ENCODE measurements at places on chromosomes 13 and 19.

GRCh38 chr19:16207490-16208025 lies 9.8 kb downstream of the AP1M1 start:
- no peak for DNase-seq

- DNase-seq = no peak
Measured at GRCh38 chr19:7618771-7619510, 10.4 kb downstream of the XAB2 start.

GRCh38 chr13:45781553-45782326 lies 69.8 kb downstream of the SIAH3 start:
- no peak for DNase-seq

- no peak for DNase-seq
Measured at GRCh38 chr13:77397636-77398035, 70.7 kb upstream of the MYCBP2 start.

GRCh38 chr19:1489463-1490310 lies 463 bp downstream of the PCSK4 start:
- no peak for DNase-seq

GRCh38 chr13:33696530-33696929 lies 121.4 kb upstream of the RFC3 start:
- no peak for DNase-seq

DNA sequence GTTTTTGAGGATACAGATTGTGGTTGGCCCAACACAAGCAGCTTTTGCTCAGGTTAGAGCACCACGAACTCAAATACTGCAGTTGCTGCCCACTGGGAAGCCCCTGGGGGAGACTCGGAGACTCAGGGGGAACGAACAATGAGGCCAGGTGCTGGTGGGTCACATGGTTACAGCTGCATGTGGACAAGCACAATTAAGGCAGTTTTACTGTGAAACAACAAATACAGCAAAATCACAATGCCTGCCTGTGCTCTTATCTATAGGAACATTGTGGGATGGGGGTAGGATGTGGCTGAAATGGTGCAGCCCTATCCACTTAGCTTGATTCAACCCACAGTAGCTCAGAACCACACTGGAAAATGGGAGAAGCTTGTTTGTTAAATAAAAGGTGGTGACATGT lies 119.7 kb upstream of the SPATA13 start:
- no peak for DNase-seq

DNA sequence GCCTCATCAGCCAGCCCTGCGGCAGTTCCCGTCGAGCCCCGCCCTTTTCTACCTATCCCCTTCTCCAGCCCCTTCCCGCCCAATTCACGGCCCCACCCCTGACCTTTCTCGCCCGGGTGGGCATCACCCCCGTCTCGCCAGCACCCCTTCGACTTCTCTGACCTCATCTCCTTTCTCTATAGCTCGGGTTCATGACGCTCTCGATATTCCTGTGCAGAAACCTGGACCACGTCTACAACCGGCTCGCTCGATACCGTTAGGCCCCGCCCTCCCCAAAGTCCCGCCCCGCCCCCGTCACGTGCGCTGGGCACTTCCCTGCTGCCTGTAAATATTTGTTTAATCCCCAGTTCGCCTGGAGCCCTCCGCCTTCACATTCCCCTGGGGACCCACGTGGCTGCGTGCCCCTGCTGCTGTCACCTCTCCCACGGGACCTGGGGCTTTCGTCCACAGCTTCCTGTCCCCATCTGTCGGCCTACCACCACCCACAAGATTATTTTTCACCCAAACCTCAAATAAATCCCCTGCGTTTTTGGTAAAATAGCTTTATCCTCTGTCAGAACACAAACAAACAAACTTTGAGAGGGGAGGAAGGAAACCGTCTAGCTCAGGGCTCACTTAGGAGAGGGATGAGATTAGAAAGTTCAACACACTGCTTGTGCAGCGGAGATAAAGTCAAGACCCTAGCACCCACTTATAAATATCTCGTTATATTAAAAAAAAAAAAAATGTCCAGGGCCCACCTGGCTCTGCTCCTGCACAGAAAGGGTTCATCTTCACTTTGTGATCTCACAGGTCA lies 5.1 kb downstream of the CD37 start:
- no peak for DNase-seq

DNA sequence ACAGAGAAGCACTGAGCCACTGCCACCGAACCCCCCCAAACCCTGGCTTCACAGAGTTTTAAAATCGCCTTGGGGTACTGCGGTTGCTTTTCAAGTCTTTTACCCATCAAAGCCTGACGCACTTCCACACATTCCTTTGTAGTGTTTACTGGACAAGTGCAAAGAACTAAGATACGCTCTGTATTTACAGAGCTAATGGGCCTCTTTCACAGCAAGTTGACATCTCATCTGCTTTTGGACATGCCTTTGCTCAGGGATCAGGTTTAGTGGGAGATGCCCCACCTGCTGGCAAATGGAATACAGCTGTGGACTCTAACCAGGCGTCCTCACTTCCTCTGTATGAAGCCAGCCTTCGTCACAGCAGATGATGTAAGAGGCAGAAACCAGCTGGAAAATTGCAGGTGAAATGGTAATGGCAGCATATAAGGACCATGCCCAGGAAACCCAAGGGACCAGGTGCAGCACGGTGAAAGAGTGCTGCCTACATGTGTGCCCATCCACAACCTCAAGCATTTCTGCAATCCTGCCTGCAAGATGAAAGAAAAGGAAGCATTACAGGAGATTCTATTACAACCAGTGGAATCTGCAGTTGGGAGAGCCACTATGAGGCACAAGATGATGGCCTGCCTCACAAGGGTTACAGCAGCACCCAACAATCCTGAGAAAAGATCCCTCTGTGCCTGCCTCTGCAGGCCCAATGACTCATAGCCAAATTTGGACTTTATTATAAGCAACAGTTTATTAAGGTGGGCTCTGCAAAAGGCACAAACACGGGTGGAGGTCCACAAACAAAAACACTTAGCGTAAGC lies 34.7 kb downstream of the BRD4 start:
- DNase-seq = no peak

DNA sequence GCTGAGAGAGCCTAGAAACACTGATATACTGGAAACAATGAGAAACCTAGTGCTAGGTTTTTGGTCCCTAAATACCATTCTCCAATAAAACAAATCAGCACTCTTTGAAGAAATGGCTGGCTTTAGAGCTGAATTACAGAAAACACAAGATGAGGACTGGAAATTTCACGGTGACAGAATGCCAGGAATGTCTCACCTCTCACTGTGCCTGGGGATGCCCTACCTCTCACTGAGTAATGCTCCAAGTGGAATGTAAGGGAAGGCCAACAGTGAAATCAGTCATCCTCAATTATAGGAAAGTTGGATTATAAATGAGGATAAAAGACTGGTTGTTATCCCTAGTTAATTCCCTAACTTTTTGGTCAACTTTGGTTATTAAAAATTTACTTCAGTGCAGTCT lies 259.0 kb downstream of the NALCN start:
- no peak for DNase-seq

- no peak for DNase-seq
Measured at GRCh38 chr13:52650731-52651130, 1.9 kb upstream of the SUGT1 start.

DNA sequence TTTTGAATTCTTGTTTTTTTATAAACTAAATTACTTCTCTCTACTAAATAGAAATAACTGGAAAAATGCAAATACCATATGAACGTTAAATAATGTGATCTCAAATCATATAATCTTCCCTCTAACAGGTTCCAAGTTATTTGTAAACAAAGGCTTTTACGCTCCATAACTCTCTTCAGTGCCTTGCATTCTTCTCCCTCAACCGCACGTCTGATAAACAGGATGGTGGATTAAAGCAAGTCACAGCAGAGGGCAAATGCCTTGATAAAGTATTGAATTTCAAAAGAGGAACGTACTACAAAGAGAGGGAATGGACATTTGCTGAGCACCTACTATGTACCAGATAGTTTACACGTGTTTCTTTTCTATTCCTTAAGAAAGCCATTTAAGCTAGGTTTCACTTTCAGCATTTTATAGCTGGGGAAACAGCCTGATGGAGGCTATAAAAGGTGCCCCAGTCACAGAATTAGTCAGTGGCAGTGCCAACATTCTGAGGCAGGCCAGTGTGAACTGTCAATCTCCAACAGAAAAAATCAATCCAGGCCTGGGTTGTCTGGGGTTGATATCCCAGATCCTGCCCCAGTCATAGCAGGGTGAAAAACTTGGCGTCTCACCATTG lies 15.8 kb downstream of the MRPS31 start:
- DNase-seq = no peak

DNA sequence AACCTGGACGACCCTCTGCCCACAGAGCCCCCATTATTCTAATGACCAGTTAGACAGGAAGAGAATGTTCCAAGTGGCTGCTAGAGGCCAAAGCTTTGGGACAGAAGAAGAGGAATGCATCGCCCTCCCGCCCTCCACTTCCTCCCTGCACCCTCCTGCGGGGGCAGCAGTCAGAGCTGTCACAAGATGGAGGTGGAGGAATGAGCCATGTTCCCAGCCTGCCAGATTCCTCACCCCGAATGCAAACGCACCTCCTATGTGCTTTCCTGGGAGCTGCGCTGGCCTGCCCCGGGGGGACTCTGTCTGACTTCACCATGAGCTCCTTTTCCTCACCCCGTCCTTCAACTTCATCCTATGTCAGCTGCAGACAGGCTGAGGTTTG lies 1.7 kb downstream of the YJEFN3 start:
- DNase-seq = no peak

- DNase-seq = no peak
Measured at GRCh38 chr13:25764378-25764777, 287.4 kb downstream of the SHISA2 start.

DNA sequence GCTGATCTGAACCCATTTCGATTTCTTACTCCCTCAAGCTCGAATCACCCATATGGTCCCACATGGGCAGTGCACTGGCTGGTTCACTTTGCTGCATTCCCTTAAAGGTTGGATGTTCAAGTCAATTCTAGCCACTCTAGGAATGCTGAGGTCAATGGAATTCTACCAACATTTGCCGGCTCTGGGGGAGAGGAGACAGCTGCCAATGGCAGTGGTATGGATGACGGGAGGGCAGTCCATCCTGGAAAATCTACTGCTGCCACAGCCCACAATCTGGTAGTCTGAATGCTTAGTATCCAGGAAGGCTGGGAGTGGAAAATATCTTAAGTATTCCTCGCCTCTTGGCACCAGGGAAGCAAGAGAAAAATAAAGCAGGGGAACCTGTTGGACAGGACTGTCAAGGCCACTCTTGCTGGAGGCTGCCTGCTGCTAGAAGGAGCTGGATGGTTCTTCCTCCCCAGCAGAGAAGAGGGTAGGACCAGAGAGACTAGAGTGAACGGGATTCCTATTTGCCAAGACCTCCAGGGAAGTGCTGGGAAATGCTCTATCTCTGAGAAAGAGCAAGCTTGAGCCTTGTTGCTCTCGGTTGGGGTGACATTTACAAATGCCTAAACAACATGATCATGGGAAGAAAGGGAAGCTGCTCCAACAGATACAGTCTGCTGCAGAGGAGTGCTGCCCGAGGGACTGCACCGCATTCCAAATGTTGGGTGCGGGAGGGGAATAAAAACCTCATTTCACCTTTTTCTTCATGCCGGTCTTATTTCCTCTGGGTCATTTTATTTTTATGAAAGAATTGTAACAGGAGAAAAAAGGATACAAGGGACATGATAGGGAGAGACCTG lies 20.7 kb upstream of the HMGB1 start:
- no peak for DNase-seq

GRCh38 chr13:44739539-44739938 lies 163.4 kb upstream of the TSC22D1 start:
- no peak for DNase-seq

DNA sequence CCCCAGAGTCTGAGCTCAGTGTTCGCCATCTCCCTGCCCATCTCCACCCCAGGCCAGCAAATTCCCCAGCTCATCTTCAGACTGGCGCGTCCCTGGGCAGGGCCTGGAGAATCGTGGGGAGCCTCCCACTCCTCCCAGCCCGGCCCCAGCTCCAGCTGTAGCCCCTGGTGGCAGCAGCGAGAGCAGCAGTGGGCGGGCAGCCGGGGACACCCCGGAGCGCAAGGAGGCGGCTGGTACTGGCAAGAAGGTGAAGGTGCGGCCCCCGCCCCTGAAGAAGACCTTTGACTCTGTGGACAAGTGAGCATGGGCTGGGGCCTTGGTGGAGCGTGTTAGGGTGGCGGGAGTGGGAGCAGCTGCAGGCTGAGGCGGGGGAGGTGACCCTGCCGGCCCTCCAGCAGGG lies 8.4 kb upstream of the PRR19 start:
- DNase-seq = no peak

GRCh38 chr13:77372275-77372674 lies 45.4 kb upstream of the MYCBP2 start:
- DNase-seq = no peak

DNA sequence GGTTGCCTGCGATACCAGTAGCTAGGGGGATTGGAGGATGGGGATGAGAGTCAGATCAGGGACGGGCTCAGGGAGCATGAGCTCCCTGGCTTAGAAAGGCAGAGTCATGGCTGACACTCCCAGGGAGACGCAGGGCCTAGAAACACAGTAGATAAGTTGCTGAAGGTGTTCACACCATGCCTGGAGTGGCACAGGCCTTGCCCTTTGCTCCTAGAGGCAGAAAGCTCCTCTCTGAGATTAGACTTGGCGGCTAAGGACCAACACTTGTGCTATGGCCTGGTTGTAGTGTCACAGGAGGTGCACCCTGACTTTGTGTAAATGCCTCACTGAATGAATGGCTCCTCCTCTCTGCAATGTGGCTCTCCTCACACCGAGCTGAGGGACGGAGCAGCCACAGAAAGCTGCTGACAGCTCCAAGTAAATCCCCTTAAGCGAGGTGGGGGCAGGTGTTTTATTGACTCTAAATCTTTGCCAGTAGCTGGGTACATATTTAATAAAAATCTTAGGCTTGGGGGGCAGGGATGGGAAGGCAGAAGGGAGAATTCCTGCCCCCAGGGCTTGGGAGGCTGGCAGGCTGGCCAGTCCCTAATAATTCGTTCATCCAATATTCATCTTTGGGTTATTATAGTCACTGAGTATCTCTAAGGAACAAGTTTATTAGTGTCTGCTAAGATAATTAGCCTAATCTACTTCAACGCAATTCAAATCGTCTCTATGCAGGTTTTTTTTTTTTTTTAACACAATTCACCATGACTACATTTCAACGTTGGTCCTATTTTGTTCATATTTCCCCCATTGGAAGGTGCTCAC lies 54.9 kb downstream of the SIAH3 start:
- DNase-seq = no peak

- DNase-seq = no peak
Measured at GRCh38 chr19:45462174-45462573, 5.6 kb upstream of the FOSB start.

DNA sequence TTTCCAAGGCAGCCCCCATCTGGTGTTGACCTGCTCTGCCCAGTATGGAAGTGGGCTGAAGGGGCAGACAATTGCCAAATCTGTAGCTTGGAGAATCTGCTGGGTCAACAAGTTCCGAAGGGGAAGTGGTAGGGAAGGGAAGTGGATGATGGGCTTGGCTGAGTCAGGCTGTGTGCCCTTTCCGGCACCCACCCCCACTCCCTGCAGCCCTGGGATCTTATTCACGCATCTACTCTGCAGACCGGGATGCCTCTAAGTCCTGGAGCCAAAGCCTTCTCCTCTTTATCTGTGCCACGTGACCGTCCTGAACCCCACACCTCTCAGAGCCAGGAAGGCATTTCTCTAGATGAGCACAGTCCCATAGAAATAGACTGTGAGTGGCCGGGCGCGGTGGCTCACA lies 7.5 kb upstream of the C5AR2 start:
- peak; percentile 11 for DNase-seq

- DNase-seq = peak; percentile 82
Measured at GRCh38 chr19:6066661-6067646, 43.3 kb downstream of the RFX2 start.

GRCh38 chr19:42114412-42114811 lies 17.8 kb downstream of the POU2F2 start:
- no peak for DNase-seq

Measured in nucleus accumbens (tissue), 56 donors.